ENCODE measurements at places on chromosomes 6 and 20. TPM values are rescaled to one million over a fixed set of nuclear protein-coding genes. Genes with fewer than 3 reads are reported as not detected.

EYS gene
- not detected for total RNA-seq

ZC2HC1B gene
- not detected for total RNA-seq

MROH8 gene
- total RNA-seq = 5.7 TPM

RNF217 gene
- total RNA-seq = not detected

PLAGL1 gene
- 2.3 TPM for total RNA-seq

DSE gene
- total RNA-seq = 6.2 TPM

CST4 gene
- not detected for total RNA-seq

IP6K3 gene
- total RNA-seq = not detected

COL9A3 gene
- 5.2 TPM for total RNA-seq

HCRTR2 gene
- not detected for total RNA-seq

OR2H2 gene
- total RNA-seq = not detected

MAVS gene
- 37.2 TPM for total RNA-seq

STMND1 gene
- total RNA-seq = not detected

Measured in OCI-LY7 (cell line).